ENCODE measurements at places on chromosomes 11 and 22. TPM values are rescaled to one million over a fixed set of nuclear protein-coding genes. Genes with fewer than 3 reads are reported as not detected.

The CCDC73 gene
- total RNA-seq, result not detected

DNA sequence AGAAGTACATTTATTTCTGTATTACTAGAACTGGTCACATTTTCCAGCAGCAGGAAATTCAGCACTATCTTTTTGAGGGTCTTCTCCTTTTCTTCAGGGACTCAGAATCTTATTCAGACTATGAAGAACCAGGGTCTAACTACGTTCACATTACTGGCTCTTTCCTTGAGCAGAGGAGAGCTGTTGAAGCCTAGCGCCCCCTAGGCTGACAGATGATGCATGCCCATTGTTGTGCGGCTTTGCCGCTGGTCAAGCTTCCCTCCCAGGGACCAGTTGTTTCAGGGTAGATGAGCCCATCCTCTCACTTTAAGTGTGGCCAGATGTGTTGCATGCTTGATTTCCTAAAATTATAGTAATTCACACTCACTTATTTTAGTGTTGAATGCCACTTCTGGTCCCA lies 168.2 kb upstream of the PDGFD start:
- no peak for DNase-seq
- no peaks in the 10 kb centered on the region for H3K27me3 ChIP-seq
- H3K4me1 ChIP-seq, result no peaks in the 10 kb centered on the region

DNA sequence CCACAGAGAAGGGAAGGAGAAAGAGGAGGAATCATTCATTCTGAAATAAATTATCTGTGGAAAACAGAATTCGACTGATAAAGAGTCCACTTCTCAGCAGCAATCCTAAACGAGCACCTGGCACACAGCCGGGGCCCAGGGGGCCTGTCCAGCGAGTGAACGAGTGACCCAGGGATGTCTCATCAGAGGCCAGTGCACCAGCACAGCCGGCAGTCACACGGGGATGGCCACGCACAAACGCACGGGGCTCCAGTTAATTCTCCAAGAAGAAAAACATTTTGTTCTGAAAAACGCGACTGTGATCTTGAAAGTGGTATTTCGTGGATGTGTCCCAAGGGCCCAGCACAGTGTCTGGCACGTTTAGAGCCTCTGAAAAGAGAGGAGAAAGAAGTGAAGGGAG lies 154.6 kb downstream of the BRD1 start:
- H3K4me1 ChIP-seq, result peaks cover 7% of the 10 kb centered on the region
- H3K27ac ChIP-seq, result no peak overlapping the region
- DNase-seq, result peak; percentile 16
- H3K36me3 ChIP-seq, result peaks cover 1% of the 10 kb centered on the region
- H3K4me3 ChIP-seq, result no peak overlapping the region

- peaks cover 8% of the 10 kb centered on the region for H3K36me3 ChIP-seq
- H3K27ac ChIP-seq, result peak overlapping the region; percentile 56
- no peak for DNase-seq
- no peak overlapping the region for H3K4me3 ChIP-seq
- no peaks in the 10 kb centered on the region for H3K27me3 ChIP-seq
- peaks cover 29% of the 10 kb centered on the region for H3K4me1 ChIP-seq
Observed at GRCh38 chr11:46697303-46697702, 3.1 kb downstream of the ARHGAP1 start.

The F2 gene
- not detected for total RNA-seq

- H3K4me1 ChIP-seq, result no peaks in the 10 kb centered on the region
- H3K27ac ChIP-seq, result no peak overlapping the region
- peaks cover 25% of the 10 kb centered on the region for H3K27me3 ChIP-seq
- no peak for DNase-seq
- H3K4me3 ChIP-seq, result no peak overlapping the region
- no peaks in the 10 kb centered on the region for H3K36me3 ChIP-seq
Observed at GRCh38 chr11:107750313-107750712, 38.5 kb upstream of the SLN start.

- peak overlapping the region; percentile 84 for H3K27ac ChIP-seq
- H3K4me3 ChIP-seq, result no peak overlapping the region
- peaks cover 24% of the 10 kb centered on the region for H3K4me1 ChIP-seq
- H3K36me3 ChIP-seq, result peaks cover 21% of the 10 kb centered on the region
Observed at GRCh38 chr22:50443801-50444625, 30.8 kb downstream of the SBF1 start.

DNA sequence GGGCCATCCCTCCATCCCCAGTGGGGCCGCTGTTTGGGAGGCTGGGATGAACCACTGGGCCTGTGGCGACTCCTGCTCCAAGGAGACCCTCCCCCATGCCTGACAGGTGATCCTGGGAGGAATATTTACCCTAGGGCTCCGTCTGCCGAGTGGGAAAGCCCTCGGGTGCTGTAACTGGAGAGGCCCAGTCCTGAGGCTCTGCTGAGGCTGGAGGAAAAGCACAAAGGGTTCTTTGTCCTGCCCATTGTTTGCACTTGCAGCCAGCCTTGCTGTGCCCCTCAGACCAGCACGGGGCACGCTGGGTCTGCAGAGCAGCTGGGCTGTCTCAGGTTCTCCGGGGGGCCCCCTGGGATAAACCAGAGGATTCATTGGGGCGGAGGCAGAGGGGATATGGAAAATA lies 321.1 kb downstream of the MN1 start:
- H3K4me3 ChIP-seq, result no peak overlapping the region
- no peaks in the 10 kb centered on the region for H3K36me3 ChIP-seq
- DNase-seq, result no peak
- no peaks in the 10 kb centered on the region for H3K4me1 ChIP-seq

The RAPSN gene
- total RNA-seq, result 0.16 TPM

DNA sequence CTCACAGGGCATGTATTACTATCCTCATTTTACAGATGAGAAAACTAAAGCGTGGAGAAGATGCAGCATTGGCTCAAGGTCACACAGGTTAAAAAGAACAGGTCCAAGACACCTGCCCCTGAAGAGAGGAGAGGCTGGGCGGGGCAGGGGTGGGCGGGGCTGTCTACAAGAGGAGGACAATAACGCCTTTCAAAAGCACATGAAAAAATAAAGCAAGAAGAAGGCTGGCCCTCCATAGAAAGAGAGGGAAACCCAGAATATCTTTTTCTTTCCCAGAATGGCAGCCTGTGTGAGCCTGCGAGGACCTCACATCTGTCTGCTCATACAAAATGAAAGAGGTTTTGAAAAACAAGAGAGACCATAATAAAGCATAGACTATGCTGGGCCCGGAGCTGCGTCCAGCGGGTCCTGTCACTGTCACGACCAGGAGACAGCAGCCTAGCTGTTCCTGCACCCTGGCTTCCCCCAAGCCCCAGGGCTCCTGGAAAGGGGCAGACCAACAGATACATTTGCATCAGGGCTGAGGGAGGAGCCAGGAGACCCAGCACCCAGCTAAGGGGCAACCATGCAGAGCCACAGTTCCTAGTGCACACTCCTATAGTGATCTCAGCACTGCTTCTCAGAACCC lies 61.6 kb downstream of the DSCAML1 start:
- H3K27me3 ChIP-seq, result peaks cover 9% of the 10 kb centered on the region
- no peak overlapping the region for H3K4me3 ChIP-seq
- no peak for DNase-seq
- no peaks in the 10 kb centered on the region for H3K36me3 ChIP-seq
- H3K4me1 ChIP-seq, result peaks cover 24% of the 10 kb centered on the region
- no peak overlapping the region for H3K27ac ChIP-seq

The OR8D4 gene
- not detected for total RNA-seq

DNA sequence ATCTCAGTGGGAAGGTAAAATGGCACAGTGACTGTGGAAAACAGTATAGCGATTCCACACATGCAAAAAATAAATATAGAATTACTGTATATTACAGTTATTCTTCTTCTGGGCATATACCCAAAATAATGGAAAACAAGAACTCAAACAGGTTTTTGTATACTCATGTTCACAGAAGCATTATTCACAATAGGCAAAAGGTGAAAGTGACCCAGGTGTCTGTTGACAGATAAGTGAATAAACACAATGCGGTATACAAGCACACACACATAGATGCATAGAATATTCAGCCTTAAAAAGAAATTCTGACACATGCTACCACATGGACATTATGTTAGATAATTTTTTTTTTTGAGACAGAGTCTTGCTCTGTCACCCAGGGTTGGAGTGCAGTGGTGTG lies 233.0 kb downstream of the SWAP70 start:
- no peak overlapping the region for H3K27ac ChIP-seq
- DNase-seq, result no peak
- H3K36me3 ChIP-seq, result no peaks in the 10 kb centered on the region
- H3K27me3 ChIP-seq, result no peaks in the 10 kb centered on the region

DNA sequence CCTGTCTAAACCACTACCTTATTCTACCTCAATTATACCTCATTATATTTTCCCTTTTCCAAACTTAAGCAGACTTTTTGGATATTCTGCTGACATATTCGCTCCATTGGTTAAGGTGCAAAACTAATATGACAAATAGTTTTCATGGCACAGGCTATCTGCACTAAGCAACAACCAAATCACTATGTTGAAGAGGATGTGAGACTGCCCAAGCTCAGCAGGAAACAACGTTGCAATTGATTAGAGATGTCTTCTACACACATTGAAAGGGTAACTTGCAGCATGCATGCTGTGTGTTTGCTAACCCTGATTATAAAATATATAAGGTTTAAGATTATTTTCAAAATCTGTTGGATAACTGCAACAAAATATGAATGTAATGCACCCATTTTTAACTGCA lies 61.6 kb downstream of the STK33 start:
- no peaks in the 10 kb centered on the region for H3K4me1 ChIP-seq
- H3K27ac ChIP-seq, result no peak overlapping the region
- DNase-seq, result no peak

The TPBGL gene
- 0.15 TPM for total RNA-seq

The TOMM22 gene
- 94.9 TPM for total RNA-seq

- DNase-seq, result no peak
- peak overlapping the region; percentile 2 for H3K27ac ChIP-seq
- H3K27me3 ChIP-seq, result no peaks in the 10 kb centered on the region
- H3K4me1 ChIP-seq, result peaks cover 31% of the 10 kb centered on the region
Observed at GRCh38 chr11:65266210-65266609, 4.4 kb downstream of the POLA2 start.

The CRYBB3 gene
- not detected for total RNA-seq

GRCh38 chr11:86639137-86639536 lies 33.3 kb downstream of the ME3 start:
- H3K27me3 ChIP-seq, result peaks cover 70% of the 10 kb centered on the region
- peaks cover 1% of the 10 kb centered on the region for H3K36me3 ChIP-seq
- no peak overlapping the region for H3K4me3 ChIP-seq
- no peak for DNase-seq
- H3K4me1 ChIP-seq, result peaks cover 19% of the 10 kb centered on the region

- peaks cover 30% of the 10 kb centered on the region for H3K27me3 ChIP-seq
- H3K36me3 ChIP-seq, result no peaks in the 10 kb centered on the region
- no peak overlapping the region for H3K4me3 ChIP-seq
- H3K4me1 ChIP-seq, result peaks cover 2% of the 10 kb centered on the region
Observed at GRCh38 chr11:64642418-64642735, 51.4 kb downstream of the SLC22A12 start.

The PLA2G3 gene
- not detected for total RNA-seq

The WT1 gene
- not detected for total RNA-seq
